Stimulated activated CD8-positive, alpha-beta memory T cell treated with anti-CD3 and anti-CD28 coated beads, Interleukin-15, amount 100 ng/mL, for 1 hour (primary cell): ENCODE measurements at places on chromosomes 13 and 19.

DNA sequence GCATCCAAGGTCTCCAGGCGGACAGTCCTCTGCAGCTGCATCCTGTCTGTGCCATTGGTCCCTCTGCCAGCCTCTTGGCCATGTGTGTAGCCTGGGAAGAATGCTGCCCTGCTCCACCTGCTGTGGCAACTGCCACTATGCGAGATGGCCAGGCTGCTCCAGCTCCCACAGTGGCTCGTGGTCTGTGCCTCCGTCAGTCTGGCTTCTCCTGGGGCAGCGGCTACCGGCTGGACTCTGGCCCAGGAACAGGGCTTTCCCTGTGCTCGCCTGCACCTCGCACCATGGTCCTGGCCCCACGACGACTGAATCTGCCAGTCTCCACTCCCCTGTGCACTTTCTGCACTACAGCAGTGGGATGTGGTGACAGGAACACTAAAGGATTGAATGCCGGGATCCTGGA lies 26.7 kb upstream of the FFAR2 start:
- DNase-seq = no peak

GRCh38 chr19:5494773-5495172 lies 39.6 kb downstream of the ZNRF4 start:
- no peak for DNase-seq

- DNase-seq = no peak
These were observed 364.1 kb downstream of the FOXO1 start for GRCh38 chr13:40302351-40302750.

DNA sequence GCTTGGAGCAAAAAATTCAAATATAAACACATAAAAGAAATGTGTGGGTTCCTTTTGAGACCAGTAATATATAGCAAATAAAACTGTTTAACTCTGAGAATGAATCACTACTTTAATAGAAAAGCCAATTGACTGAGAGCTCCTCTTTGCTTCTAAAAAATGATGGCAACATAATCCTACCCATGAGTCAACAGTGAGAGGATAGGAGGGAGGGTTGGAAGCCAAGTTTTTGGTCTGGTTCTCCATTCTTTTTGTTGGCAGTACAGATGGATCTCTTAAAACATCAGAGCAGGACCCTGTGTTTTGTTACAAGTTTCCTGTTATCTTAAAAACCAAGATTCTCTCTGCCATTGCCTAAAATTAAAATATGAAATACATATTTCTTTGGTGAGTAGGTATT lies 50.0 kb upstream of the POSTN start:
- no peak for DNase-seq

DNA sequence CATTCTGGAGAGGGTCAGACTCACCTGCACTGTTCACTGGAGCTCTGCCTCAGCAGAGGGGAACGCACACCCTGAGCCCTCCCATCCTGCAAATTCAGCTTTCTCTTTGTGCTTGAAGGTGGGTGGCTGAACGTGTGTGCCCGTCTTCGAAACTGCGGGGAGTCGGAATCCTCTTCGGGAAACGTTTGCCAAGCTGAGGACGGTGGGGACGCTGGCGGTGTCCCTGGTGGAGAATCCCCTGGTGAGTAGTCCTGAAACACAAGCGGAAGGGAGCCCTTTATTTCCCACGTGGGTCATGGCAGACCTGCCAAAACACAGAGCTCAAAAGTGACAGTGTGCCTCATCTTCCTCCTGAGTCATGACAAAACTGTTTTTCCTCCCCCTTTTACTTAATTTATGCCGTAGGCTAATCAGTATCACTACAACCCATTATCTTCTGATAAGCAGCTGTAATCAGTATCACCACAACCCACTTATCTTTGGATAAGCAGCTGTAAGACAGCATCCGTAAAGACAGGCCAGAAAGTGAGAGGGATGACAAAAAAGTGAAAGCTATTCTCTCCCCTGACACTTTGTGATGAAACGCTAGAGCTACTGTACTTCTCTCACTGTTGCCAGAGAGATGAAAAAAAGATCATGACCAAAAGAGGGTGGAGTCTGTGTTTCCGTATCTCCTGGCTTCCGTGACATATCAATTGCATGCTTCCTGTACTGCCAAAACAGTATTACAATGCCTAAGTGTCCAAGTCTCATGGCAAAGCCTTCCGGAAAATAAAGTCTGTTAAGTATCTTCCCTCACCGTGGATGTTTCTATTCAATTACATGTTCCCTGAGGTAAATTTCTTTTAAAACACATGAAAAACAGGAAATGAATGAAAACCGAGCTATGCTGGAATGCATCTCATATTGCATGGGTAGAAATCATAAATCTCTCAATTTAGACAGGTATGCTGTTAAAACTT lies 155.5 kb downstream of the TBC1D4 start:
- DNase-seq = peak; percentile 10

DNA sequence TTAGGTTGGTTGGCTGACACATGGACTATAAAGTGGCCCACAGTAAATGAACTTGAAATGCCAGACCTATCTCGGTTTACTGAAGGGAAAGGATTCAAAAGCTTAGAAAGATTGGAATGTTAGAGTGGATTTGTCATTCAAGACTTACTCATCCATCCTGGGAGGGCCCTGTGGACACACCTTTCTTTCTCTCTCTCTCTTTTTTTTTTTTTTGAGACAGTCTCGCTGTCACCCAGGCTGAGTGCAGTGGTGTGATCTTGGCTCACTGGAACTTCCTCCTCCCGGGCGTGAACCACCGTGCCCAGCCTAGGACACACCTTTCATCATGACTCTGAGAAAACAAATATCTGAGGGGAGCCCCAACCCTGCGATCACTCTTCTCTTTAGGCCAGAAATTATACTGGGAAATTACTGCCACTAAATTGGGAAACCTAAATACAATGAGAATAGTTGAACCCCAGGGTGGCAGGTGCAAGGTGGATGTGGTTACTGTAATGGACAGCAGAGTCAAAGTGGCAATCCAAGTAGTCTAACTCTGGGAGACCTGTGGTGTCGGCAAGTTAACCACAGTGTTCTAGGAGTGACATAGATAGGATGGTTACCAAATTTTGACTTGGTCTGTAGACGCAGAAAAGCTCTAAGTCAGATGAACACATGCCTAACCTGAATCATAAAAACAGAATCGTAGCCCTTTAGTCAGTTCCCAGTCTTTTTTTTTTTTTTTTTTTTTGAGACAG lies 47.1 kb upstream of the ZMYM5 start:
- no peak for DNase-seq

DNA sequence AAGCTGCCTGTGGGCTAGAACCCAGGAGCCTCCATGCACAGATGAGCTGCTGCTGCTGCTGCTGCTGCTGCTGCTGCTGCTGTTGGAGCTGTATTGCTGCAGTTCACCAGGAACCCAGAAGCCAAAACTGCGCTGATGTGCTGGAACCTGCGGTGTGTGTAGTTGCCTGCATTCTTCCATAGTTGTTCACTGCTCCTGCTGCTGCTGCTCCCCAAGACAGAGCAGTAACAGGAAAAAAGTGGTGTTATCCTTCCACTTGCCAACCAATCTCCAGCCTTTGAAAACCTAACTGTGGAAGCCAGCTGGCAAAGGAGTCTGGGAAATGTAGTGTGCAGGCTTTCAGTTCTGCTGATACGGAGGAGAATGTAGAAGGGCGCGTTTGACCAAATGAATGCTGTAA lies 37.9 kb downstream of the ARHGAP35 start:
- no peak for DNase-seq

DNA sequence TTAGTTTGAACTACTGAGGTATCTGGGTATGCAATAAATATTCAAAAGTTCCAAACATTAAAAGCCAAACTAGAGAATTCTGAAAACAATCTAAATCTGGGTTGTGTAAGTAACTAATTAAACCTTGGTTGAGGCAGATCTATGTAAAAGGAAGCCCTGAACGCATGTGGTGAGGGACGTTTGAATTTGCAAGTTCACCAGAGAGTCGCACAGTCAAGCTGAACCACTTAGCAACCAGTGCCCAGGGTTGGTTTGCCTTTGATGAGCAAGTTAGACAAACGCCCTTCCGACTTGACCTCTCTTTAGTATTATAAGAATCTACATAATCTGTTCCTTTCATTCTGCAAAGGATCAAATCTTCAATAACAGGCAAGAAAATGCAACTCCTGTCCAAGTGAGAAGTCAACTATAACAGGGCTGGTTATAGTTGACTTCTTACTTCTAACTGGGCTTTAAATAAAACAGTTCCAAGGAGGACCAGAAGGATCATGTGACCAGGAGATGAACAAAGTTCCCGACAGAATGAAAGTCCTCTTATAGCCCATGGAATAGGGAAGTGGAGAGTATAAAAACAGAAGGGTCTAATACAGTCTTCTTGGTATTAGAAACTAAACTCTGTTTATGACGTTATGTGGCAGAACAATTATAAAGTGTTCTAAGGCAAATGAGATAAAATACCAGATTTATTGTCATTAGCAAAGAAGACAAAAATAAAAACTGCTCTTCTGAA lies 40.6 kb downstream of the PHF11 start:
- no peak for DNase-seq
